ENCODE measurements at places on chromosomes 16 and 17.
A peak's percentile ranks its signal among the peaks of the same experiment; 100 is the strongest.

GRCh38 chr16:79415983-79416640, 184.4 kb downstream of the MAF start:
- DNase-seq = no peak

DNA sequence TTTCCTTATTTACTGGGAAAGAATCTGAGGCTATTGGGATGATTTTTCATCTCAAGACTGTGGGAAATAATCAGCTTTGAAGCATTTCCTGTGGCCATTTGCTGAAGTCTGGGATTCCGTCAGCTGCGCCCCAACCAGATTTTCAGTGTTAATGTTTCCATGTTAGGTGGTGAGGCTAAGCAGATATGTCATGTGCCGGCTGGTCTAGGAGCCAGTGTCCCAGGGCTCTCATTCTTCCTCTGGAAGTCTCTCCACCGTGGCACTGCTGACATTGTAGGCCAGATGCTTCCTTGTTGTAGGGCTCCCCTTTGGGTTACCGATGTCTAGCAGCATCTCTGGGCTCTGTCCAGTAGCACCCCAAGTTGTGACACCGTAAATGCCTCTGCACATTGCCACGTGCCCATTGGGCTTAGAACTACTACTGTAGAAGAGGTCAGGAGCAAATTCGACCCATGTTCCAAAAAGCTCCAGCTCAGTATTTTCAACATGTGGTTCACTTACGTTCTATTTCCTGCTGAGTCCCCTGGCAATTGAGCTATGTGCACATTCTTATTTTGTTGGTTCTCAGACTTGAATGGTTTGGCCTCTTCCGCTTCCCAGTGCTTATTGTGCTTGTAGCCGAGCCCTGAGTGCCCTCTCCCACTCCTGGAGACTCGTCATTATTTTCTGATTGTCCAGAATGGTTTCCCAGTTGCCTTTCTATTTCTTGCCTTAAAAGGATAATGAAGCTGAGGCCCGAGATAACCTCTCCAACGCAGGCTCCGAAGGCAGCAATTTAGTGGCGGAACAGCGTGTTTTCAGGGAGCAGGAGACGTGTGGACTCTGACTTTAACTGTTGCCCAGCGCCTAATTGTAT, 82.2 kb downstream of the SPECC1 start:
- no peak for DNase-seq

- DNase-seq = no peak
These were observed 35.4 kb upstream of the ADGRG1 start for GRCh38 chr16:57593021-57593420.

DNA sequence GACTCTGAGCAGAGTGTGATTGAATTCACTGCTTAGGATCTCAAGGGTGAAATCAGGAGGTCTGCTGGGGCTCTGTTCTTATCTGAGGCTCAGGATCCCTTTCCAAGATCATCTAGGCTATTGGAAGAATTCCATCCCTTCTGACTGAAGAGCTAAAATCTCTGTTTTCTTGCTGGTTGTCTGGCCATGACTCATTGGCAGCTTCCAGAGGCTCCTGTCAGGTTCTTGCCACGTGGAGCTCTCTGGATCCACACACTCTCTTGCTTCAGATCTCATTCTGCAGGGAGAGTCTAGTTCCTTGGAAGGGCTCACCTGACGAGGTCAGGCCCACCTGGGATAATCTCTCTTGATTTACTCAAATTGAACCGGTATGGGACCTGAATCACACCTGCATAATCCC, 930.7 kb downstream of the CDH8 start:
- no peak for DNase-seq

GRCh38 chr16:81447383-81448101, 2.9 kb downstream of the CMIP start:
- DNase-seq = no peak

- no peak for DNase-seq
These were observed 92.1 kb downstream of the TTC19 start for GRCh38 chr17:16091773-16092172.

- DNase-seq = no peak
These were observed 17.7 kb upstream of the CORO6 start for GRCh38 chr17:29640413-29640812.

DNA sequence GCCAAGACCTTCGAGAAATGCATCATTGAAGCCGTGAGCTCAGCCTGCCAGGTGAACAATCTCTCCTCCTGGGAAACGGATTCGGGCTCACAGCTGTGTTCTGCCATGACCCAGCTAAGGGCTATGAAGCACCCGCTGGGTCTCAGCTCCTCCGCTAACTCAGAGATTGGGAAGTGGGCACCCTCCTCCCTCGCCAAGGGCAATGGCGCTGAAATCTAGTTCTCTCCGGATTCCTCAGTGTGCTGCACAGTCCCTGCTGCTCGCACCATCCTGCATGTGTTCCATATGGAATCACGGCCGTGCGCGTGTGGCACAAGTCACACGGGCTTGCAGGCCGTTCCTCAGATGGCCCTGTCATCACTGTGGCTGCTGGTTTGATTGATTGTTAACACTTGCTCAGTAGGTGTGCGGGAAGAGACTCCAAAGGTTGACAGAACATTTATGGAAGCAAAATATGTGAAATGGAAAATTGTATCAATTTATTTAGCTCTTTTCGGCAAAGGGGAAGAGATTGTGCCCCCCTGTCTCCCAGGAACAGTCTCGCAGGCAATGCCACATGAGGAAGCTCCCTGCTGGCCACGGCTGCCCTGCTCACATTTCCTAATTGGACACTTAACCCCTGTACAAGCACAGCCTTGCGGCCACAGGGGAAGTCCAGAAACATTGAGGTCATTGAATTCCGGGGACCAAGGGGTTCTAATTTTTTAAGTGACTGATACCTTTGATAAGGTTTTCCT, 58.8 kb downstream of the RNF213 start:
- no peak for DNase-seq

DNA sequence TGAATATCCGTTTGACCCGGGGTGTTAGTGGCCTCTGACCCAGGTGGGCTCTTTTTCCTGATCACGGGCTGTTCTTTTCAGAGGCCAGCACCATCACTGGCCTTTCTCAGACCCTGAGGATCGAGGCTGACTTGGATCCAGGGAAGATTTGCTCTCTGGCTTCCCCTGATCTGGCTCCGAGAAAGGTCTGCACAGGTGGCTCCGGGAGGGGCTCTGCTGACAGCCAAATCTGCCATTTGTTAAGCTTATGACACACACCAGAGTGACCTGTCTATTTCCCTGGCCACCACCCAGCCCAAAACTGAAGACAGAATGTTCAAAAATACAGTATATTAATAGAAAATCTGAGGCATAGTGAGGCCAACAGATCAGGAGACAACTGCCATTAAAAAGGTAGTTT, 221.8 kb upstream of the TNRC6C start:
- DNase-seq = no peak

GRCh38 chr17:58525239-58525638, 10.8 kb upstream of the MTMR4 start:
- DNase-seq = no peak

- no peak for DNase-seq
These were observed 3.5 kb downstream of the CDH13 start for GRCh38 chr16:82630219-82630618.

DNA sequence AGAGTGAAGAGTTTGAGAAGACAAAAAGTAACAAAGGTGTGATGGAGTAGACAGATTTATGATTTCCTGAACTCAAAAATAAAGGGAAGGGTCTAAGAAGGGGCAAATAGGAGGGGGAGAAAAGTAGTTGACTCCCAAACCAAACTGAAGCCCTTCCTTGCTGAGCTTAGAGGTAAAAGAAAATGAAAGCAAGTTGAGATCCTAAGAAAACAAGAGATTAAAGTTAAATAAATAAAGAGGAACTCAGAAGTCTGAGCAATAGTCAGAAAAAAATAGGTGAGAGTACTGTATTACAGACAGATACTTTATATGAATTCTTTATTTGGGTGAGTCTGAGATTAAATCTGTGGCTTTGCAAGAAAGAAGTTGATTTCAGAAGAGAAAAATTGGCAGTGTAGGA, 3.3 kb upstream of the PSMD12 start:
- DNase-seq = no peak

GRCh38 chr16:28000314-28001169, 63.0 kb downstream of the GSG1L start:
- DNase-seq = no peak

DNA sequence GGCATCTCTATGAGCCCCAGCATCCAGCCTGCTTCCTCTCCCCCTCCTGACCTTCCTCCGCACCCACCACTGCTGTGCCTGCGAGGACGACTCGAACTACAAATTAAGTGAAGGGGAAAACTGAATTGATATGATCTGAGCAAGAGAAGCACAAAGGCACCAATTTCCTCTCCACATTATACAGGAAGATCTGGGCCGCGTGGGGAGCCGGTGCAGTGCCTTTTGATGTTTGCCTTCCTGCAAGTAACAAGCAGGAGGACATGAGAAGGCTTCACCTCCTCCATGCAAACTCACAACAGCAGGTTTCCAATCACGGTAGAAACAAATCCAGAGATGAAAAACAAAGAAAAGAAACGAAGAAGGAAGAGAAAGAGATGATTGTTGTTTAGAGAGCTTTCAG, 57.8 kb upstream of the MMP2 start:
- no peak for DNase-seq

DNA sequence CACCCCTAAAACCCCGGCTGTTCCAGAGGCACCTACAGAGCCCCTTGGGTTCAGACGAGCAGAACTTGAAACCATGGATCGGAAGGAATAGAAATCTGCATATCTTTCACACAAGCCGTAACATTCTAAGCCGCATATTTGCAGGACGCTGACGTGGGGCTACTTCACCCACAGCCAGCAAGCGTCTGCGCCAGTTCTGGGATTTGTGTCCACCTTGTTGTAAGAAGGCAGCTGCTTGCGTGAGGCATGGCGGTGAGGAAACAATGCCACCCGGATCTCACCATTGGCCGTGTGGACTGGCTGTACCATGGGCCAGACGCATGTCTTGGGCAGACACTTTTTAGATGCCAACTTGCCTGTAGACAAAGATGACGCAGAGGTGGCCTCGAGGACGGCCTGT, 34.5 kb downstream of the TNFRSF13B start:
- no peak for DNase-seq

DNA sequence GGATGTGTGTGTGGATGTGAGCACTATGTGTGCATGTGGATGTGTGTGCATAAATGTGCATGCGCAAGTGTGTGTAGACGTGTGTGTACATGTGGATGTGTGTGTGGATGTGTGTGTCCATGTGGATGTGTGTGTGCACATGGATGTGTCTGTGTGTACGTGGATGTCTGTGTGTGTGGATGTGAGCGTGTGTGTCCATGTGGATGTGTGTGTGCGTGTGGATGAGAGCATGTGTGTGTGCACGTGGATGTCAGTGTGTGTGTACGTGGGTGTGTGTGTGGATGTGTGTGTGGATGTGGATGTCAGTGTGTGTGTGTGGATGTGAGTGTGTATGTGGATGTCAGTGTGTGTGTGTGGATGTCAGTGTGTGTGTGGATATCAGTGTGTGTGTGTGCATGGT, 63.6 kb upstream of the DOC2B start:
- DNase-seq = no peak

DNA sequence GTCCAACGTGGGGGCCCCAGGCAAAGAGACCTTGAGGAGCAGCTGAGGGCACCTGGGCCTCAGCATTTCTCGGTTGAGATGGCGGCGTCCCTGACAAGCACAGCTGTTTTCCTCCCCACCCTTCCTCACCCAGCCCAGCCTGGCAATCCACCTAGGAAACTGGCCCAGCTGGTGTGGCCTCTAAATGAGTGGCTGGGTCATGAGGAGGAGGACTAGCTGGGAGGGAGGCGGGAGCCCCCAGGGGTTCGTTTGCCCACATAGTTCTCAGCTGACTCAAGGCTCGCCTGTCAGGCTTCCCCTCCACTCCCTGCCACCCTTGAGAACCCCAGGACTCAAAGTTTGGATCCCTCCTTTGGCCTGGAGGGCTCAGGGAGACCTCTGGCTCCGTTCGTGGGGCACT, 5.9 kb downstream of the RNF222 start:
- DNase-seq = no peak

DNA sequence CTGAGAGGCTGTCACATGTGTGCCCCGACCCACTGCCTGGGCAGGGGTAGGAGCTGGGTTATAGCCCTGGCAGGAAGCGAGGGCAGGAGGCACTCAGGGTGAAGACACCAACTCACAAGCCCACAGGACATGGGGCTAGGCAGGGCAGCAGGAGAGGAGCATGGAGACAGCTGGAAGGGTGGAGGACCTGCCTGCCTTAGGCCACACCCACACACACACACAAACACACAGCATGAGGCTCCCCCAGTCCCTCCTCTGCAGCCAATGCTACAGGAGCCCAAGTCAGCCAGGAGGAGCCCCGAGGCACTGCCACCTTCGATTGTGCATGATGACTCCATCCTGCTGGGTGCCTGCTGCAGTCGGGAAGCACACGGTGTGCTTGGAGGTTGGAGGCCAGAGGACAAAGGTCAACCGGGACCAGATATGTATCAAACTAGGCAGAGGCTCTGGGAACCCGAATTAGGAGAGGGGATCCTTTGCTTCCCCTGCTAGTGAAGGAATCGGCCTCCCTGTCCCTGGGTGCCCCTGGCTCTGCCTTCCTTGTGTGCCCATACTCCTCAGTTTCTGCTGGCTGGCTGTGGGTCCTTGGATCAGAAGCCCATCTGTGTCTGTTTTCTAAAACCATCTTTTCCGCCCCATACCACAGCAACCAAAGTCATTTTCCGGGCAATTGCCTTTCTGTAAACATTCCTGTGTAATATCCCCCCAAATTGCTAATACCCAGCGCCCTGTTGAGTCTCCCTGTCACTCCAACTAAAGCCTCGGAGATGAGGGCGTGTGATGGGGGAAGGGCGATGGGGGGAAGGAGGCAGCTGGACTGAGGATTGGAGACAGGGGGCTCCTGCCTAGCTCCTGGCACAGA, 20.5 kb downstream of the SRCIN1 start:
- DNase-seq = no peak

- DNase-seq = no peak
These were observed 159.8 kb upstream of the NOL11 start for GRCh38 chr17:67557921-67558320.

GRCh38 chr17:78332991-78333390, 26.9 kb downstream of the SOCS3 start:
- DNase-seq = no peak

DNA sequence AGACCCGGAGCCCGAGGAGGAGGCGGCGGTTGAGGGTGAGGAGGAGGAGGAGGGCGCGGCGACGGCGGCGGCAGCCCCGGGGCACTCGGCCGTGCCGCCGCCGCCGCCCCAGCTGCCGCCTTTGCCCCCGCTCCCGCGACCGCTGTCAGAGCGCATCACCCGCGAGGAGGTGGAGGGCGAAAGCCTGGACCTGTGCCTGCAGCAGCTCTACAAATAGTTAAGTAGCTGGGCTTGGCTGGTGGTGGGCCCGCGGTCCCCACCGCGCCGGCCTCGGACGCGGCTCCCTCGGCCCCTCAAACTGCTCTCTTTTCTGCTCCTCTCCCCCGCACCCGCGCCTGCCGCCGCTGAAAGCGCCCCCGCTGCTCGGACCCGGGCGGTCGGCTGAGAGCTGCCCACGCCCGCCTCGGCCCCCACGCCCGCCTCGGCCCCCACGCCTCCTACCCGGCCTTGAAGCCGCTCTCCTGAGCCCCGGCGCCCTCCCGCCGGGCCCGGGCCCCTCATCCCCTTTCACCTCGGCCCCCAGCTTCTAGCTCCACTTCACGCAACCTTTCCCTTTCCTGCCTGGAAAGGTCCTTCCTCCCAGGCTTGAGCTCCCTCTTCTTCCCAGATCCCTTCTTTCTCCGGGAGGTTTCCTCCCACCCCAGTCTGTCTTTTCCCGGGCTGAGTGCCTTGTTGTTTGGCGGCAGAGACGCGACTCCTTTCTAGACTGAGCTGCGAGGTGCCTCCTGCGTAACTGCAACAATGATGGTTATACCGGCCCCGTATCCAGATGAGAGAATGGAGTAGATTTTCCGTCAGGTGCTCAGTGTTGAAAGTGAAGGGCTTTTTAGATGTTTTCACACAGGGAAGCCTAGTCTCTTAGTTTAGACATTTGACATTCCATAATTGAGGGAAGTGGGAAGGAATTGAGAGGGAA, 850 bp downstream of the PPM1E start:
- DNase-seq = peak; percentile 15

All from hematopoietic multipotent progenitor cell treated with erythropoietin and hydrocortisone succinate and interleukin-3 and kit ligand, for 6 days (in vitro differentiated cells).